ENCODE measurements at places on chromosomes 6 and 20. TPM values are rescaled to one million over a fixed set of nuclear protein-coding genes. Genes with fewer than 3 reads are reported as not detected.

DNA sequence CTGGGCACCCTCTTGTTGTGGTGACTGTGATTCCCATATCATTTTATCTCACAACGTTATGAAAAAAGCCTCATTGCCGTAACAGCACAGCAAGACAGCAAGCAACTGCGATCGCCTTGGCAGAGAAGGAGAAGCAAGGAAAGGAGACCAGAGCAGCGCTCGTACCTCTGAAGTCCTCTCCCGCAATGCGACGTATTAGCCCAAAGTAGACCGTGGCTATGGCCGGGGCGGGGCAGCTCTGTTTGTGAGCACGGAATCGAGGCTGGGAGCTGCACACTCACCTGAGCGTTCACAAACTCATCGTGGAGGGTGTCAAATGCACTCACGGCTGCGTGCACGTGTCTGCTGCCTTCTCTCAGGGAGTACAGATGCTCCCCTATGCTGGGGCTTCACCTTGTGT lies 76.1 kb downstream of the YTHDF1 start:
- H3K27ac ChIP-seq: no peak overlapping the region
- no peaks in the 10 kb centered on the region for H3K27me3 ChIP-seq

- H3K27me3 ChIP-seq: peaks cover 6% of the 10 kb centered on the region
- DNase-seq: no peak
- H3K4me3 ChIP-seq: no peak overlapping the region
Observed at GRCh38 chr20:46289432-46289831, 18.9 kb downstream of the CDH22 start.

The IRF4 gene
- total RNA-seq: 8.8 TPM

The KHDC1L gene
- not detected for total RNA-seq

GRCh38 chr6:151263967-151264366 lies 24.2 kb downstream of the AKAP12 start:
- DNase-seq: no peak
- H3K4me3 ChIP-seq: no peak overlapping the region
- no peak overlapping the region for H3K27ac ChIP-seq
- no peaks in the 10 kb centered on the region for H3K4me1 ChIP-seq
- H3K36me3 ChIP-seq: no peaks in the 10 kb centered on the region

The STMND1 gene
- 2.8 TPM for total RNA-seq

- H3K27me3 ChIP-seq: no peaks in the 10 kb centered on the region
- H3K27ac ChIP-seq: no peak overlapping the region
- no peak overlapping the region for H3K4me3 ChIP-seq
- H3K36me3 ChIP-seq: no peaks in the 10 kb centered on the region
- no peak for DNase-seq
Observed at GRCh38 chr6:116246089-116246488, 7.8 kb downstream of the TSPYL4 start.

DNA sequence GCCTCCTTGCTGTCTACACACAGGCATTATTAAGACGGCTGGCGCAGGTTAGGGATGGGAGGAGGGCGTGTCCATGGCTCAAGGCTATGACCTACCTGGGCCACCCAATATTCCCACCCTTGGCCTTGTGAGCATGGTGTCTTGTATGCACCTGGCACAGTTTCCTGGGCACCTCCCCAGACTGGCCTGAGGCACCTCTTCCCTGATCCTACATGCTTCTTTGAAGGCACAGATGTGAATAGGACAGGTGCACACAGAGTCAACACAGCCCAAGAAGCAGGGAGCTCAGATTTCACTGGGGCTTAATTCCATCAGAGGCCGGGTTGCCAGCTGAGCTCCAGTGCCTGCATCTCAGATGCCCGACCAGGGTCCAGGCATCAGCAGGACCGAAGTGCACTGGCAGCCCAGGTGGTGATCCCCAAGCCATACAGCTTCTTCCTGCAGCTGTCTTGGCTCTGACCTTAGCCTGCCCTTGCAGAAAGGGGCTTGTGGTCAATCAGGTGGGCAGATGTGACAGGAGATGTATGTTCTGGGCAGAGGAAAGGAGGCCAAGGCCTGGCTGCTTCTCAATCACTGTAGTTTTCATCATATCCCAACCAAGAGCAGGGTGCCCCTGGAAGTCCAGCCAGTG lies 287.7 kb downstream of the CLIC5 start:
- DNase-seq: no peak
- H3K4me3 ChIP-seq: no peak overlapping the region
- no peak overlapping the region for H3K27ac ChIP-seq
- no peaks in the 10 kb centered on the region for H3K27me3 ChIP-seq
- no peaks in the 10 kb centered on the region for H3K36me3 ChIP-seq
- no peaks in the 10 kb centered on the region for H3K4me1 ChIP-seq

The PLAGL2 gene
- 17.7 TPM for total RNA-seq

- no peak overlapping the region for H3K27ac ChIP-seq
- DNase-seq: no peak
- no peak overlapping the region for H3K4me3 ChIP-seq
- H3K27me3 ChIP-seq: no peaks in the 10 kb centered on the region
- no peaks in the 10 kb centered on the region for H3K4me1 ChIP-seq
Observed at GRCh38 chr20:24879875-24880274, 69.2 kb upstream of the CST7 start.
